Stimulated activated CD4-positive, alpha-beta T cell treated with anti-CD3 and anti-CD28 coated beads, Interleukin-4, amount 100 ng/mL, for 1 hour (primary cell): ENCODE measurements at places on chromosomes 5 and 9.

- no peak for DNase-seq
These were observed 50.0 kb upstream of the PPARGC1B start for GRCh38 chr5:149679876-149680809.

GRCh38 chr5:5139777-5140478 lies at the start of gene ADAMTS16:
Gene ADAMTS16 (plus strand): TSS chr5:5140330. CDS start chr5:5140468, 138 bp downstream.
- no peak for DNase-seq

GRCh38 chr5:120258123-120258522 lies 206.0 kb upstream of the PRR16 start:
- no peak for DNase-seq

DNA sequence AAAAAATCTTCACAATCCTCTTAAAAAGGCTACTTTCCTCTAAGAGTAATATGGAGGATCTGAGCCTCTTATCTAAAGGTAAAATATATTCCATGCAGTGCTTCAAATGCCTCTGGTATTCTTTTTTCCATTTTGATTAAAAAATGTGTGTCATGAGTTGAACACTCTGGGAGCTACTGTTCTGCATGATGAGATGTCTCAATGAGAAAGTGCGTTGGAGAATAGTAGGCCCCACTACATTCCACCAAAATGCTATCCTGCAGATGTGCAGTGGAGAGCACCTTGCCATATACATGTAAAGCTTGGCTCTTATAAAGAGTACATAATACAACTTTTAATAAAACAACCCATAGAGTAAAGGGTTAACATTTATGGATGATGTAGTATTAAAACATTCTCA lies 26.3 kb downstream of the ALDH1A1 start:
- DNase-seq = no peak

DNA sequence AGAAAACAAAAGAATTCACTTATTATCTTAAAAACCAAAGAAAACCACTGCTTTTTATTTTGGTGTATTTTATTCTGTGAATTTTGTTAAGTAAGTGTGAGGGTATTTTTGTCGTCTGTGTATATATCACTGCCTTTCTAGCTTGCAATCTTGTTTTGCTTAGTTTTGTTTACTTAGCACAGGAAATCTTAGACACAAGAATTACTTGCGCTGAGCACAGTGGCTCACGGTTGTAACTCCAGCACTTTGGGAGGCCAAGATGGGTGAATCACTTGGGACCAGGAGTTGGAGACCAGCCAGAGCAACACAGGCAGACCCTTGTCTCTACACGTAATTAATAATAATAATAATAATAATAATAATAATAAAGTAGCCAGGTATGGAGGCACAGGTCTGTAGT lies 230.3 kb downstream of the PAPPA start:
- DNase-seq = no peak

GRCh38 chr9:27625751-27626150 lies 52.5 kb upstream of the C9orf72 start:
- DNase-seq = no peak

GRCh38 chr5:17064241-17064640 lies 128.2 kb upstream of the MYO10 start:
- DNase-seq = no peak

DNA sequence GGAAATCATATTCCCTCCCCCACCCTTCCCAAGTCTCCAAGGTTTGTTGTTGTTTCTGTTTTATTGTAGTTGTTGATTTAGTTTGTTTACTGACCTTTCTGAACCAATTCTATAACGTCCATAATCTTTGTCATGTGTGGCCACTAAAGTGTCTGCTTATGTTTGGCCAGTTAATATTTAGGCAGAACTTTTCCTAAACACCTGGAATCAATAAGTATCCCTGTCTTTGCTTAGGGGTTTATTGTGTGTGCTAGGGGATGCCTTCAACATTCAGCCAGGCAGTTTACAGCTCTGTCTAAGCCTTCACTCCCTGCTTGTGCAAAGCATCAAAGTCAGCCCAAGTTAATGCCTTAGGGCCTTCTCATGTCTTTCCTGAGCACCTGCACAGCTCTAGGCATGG lies 16.9 kb upstream of the LECT2 start:
- no peak for DNase-seq

DNA sequence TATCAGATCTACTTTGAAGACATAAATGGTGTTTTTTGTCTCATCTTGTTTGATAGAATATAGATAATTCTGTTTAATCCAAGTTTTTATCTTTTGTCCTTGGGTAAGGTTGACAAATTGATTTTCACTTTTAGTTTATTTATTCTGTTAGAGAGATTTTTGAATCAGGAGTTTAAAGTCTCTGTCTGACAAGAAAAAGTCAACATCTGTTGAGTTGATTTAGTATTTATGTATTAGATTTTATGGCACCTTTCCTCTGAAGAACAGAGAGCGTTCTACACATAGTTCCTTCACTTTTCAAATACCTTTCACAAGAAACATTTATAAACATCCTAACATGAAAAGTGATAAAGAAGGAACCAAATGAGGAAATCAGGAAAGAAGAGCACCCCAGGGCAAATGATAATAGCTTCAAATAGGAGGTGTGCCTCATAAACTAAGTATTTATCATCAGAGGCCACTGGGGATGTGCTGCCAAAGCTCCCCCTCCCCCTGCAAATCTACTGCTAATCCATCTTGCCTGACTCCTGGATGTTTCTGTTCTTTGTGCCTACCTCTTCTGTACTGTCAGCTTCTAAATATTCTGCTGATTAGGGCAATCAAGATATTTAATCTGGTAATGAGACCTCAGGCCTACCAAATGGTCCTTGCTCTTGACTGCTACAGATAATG lies 457.7 kb upstream of the CHD1 start:
- DNase-seq = no peak

- DNase-seq = peak; percentile 11
These were observed 68.2 kb downstream of the LRSAM1 start for GRCh38 chr9:127519301-127520166.

DNA sequence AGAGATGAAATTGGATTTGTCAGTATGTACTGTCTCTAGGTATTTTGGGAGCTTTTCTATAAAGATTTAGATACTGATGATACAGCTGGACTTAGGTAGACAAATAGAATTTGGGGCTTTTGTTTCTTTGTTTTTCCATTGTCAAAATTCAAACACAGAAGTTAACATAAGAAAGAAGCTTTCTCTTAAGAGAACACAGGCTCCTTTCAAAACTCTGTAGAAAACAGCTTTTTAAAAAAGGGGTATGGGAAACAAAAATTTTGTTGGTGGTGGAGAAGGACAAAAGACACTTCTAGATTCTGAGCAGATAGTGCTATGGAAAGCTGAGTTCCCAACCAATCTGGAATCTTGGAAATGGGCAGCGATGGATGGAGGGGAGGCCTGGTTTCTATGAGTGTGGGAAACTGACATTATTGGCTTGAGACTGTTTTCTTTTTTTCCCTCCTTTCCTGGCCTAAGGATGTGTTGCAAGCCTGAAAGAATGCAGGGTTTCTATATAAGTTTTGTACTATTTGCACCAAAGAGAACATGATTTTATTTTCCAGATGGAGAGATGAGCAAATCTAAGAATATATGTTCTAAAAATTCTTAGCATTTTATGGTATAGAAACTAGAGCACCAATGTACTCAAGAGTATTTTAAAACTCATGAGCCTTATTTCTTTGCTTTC lies 240.0 kb downstream of the PRR16 start:
- DNase-seq = no peak

GRCh38 chr9:135879237-135879601 lies 28.1 kb downstream of the CAMSAP1 start:
- DNase-seq = no peak

DNA sequence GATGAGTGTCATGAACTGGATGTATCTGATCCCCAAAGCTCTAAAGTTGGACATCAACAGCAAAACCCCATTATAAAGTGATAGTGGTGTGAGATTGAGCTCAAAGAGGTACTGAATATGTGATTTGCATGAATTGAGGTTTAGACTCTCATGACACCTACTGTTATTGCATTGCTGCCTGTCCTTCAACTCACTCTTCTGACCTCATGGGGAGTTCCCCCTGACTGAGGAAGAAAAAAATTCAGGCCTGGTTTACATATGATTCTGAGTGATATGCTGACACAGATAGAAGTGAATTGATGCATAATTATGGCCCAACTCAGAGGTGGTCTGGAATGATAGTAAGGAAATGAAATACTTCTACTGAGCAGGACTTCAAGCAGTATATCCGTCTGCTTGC lies 76.2 kb upstream of the CHD1 start:
- no peak for DNase-seq

GRCh38 chr9:11192993-11193392 lies 580.2 kb upstream of the PTPRD start:
- no peak for DNase-seq

- no peak for DNase-seq
These were observed 137.1 kb downstream of the FOXD1 start for GRCh38 chr5:73311291-73312110.

- DNase-seq = no peak
These were observed 512.6 kb downstream of the RAB3C start for GRCh38 chr5:59095480-59095879.

- DNase-seq = peak; percentile 46
These were observed 19.2 kb upstream of the CD180 start for GRCh38 chr5:67215519-67216471.

DNA sequence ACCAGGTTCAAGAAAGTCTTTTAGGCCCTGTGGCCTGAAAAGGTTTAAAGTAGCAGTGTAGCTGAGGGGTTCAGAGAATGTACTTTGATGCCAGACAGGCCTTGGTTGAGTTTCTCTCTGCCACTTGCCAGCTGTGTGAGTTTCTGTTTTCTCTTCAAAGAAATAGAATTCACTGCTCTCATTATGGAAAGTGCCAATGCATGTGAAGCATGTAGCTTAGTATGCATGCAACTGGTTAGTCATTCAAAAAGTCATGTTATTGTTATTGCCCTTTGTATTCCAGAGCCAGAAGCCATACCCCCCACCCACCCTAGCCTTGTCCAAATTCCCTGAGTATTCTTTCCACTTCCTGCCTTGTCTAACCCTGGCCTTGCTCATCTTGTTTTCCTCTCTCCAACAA lies 101.7 kb downstream of the ADRB2 start:
- DNase-seq = no peak

DNA sequence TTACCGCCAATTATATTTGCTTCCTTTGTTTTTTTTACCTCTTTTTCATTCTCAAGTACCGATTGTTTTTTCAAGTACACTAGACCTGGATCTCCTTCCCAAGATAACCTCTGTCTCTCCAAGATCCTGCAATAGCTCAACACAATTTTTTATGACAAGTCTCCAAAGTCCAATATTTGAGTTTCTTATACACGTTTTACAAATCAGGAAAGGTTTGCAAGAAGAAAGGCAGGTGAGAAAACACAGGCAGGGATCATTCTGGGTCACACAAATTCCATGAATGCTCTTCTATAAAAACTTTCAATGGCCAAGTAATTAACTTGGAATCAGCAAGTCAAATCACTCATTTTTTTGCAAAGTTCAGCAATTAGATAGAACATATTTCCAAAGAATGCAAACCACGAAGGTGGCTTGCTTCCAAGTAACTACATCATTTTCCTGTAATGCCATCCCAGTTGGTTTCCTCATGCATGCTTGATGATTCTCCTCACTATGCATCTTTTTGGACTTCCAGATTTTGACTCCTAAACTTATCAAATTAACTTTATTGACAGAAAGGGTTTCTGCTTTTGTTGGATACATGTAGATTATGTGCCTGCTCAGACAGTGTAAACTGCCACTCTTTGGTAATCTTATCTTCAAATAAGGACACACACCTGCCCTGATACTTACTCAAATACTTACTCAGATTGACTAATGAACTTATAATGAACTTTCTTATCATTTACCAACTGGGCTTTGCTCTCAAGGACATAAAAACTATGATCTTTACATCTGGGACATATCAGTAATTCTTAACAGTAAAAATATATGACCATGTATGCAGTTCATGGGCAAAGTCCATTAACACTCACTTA lies 24.7 kb upstream of the IFNE start:
- no peak for DNase-seq

DNA sequence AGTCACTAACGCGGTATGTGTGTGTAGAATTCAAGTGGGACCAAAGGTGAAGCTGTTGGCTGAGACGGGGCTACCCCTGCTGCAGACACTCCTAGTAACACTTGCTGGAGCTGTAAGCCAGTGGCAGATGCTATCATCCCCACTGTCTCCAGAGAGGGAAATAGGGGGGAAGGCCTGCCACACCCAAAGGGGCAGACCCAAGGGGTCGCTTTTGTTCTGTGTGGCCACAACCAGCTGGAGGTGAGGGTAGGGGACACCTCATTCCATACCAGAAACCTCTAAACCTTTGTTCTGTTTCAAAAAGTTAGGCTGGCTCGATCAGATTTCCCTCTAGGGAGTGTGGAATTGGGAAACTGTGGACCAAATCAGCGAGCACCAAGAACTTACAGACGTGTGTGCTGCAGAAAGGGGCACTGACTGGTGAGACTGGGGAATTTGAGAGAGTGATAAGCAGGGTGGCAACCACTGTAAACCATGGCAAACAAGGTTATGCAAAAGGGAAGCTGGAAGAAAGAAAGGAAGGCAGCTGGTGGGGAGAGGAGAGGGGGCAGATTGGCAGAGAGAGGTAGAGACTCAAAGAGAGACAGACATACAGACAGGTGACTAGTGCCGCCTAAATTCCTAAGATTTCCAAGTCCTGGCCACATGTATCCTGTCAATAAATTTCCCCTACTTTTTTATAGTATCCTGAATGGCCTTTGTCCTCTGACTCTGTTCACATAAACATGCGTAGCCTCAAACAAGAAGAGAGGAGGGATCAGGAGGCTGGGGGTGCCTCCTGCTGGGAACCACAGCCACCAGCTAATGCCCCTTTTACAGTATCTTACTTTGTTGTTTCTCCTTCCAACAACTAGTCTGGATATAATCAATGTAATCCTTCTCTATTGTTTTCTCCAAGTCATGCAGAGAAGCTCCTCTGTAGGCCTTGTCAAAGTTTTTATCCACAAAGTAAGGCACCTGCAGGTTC lies 15.6 kb upstream of the SPATA24 start:
- DNase-seq = no peak

- no peak for DNase-seq
These were observed 94.8 kb downstream of the ROR2 start for GRCh38 chr9:91855196-91855595.

- no peak for DNase-seq
These were observed 38.7 kb downstream of the APC start for GRCh38 chr5:112776301-112776856.

- no peak for DNase-seq
These were observed 18.6 kb upstream of the TJP2 start for GRCh38 chr9:69155341-69156030.

GRCh38 chr5:33148076-33148513 lies 292.7 kb upstream of the TARS1 start:
- no peak for DNase-seq

- DNase-seq = no peak
These were observed 82.1 kb downstream of the DPYSL3 start for GRCh38 chr5:147427521-147428401.

DNA sequence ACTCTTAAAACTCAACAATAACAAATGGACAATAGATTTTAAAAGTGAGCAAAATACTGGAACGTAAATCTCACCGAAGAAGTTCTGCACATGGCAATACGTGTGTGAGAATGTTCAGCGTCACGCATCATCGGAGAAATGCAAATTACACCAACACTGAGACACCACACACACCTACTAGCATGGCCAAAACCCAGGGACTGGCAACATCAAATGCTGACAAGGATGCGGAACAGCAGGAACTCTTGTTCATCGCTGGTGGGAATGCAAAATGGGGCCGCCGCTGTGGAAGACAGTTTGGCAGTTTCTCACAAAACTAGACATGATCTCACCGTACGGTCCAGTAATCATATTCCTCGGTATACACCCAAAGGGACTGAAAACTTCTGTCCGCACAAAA lies 21.6 kb upstream of the CLPTM1L start:
- DNase-seq = no peak
